Activated naive CD4-positive, alpha-beta T cell (primary cell): ENCODE measurements at places on chromosomes 5 and 9.
A peak's percentile ranks its signal among the peaks of the same experiment; 100 is the strongest.

GRCh38 chr9:134396825-134397224 is 70.6 kb downstream of the RXRA start:
- peak; percentile 32 for DNase-seq

GRCh38 chr9:16950051-16950450 is 79.6 kb upstream of the BNC2 start:
- no peak for DNase-seq

DNA sequence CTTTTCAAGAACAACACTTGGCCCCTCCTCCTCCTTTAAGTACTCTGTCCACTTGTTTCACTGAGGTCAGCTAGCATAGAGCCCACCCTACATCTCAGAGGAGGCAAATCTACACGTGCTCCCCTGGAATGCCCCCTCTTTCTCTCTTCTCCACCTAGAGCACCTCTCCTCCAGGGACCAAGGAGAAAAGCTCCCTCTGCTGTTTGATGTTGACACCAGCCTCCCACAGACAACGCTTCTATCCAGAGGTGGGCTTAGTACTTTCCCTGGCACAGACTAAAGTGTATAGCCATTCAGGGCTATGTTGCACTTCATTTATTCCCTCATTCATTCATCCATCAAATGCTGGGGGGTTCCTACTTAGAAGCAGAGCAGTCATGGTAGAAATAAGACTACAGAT is 68.2 kb upstream of the TAF1L start:
- no peak for DNase-seq

GRCh38 chr5:166166071-166166470 is 2125.4 kb upstream of the WWC1 start:
- no peak for DNase-seq

GRCh38 chr9:90288275-90288639 is 354.4 kb downstream of the DIRAS2 start:
- no peak for DNase-seq

DNA sequence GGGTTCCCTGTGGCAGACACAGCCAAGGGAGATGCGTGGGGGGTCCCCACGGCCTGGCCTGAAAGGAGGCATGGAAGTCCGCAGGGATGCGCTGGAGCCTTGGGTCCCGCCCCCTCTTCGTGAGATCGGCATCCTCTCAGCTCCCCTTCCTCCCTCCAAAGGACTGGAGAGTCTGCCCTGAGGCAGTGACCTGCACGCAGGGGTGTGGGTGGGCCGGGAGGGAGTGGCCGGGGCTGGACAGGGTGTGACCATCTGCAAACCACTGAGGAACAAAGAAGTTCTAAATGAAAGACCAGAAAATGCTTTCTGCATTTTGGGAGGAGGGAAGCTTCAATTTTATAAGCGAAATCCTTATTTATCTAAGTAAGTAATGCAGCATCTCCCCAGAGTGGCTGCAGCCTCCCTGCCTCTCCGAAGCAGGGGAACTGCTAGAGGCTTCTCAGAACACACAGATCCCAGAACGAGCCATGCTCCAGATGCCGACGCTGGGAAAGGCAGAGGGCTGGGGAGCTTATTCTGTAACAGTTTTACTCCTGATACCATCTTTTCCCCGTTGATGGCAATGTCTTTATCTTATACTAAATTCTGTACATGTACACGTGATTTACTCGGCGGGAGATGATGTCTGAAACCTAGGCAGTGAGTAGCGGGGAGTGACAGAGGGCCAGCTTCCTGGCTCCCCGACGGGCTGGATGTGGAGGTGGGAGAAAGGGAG is 221.7 kb downstream of the FANCC start:
- DNase-seq: no peak

DNA sequence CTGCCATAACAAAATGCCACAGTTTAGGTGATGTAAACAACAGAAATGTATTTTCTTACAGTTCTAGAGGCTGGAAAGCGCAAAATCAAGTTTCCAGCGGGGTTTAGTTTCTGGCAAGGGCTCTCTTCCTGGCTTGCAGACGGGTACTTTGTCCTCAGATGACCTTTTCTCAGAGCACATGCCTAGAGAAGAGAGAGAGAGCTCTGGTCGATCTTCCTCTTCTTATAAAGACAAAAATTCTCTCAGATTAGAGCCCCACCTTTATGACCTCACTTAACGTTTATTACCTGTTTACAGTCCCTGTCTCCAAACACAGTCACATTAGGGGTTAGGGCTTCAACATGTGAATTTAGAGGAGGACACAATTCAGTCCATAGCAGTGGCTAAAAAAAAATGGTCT is 119.7 kb downstream of the CETN3 start:
- DNase-seq: no peak

GRCh38 chr9:87546704-87547103 is 49.0 kb downstream of the DAPK1 start:
- no peak for DNase-seq

GRCh38 chr9:89458768-89459496 is 39.0 kb downstream of the SEMA4D start:
- no peak for DNase-seq

DNA sequence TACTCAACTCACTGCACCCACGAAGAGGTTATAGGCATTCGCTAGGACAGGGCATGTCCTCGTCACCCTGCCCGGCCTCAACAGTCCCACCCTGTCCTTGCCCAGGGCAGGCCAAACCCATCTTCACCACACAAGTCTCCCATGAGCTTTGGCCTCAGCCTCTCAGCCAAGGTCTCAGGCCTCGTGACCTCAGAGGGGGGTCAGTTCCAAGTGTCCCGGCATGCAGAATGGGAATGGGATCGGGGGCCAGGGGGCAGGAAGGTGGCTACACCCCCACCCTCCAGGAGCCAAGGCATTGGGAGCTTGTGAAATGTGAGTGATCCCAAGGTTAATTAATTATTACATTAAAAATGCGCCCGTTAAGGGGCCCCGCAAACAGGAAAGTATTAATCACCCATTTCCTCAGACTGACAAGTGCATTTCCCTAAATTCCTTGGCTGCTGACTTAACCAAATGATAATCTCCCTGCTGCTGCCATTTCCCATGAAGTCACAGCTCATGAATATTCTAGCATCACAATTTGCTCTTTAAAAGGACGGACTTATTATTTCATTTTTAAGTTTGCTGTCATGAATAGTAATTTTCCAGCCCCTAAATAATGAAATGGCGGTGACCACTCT is 8.0 kb upstream of the UBAC1 start:
- DNase-seq: no peak

DNA sequence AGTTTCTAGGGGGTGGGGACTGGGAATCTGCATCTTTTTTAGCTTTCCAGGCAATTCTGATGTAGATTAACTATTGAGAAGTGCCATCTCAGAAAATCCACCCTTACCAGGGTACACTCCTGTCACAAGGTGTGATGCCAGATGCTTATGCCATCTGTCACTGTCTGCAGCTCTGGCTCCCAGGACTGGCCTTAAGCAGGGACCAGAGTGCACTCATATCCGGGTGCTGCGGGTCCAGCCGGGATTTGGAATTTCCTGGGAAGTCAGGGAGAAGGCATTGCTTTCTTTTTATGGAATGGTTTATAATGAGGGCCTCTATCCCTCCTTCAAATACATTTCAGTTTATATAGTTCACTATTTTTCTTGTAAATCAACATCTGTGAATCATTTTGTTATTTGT is 92.6 kb downstream of the TMEM174 start:
- DNase-seq: no peak

- DNase-seq: no peak
Measured at GRCh38 chr9:38358390-38359296, 33.9 kb upstream of the ALDH1B1 start.

DNA sequence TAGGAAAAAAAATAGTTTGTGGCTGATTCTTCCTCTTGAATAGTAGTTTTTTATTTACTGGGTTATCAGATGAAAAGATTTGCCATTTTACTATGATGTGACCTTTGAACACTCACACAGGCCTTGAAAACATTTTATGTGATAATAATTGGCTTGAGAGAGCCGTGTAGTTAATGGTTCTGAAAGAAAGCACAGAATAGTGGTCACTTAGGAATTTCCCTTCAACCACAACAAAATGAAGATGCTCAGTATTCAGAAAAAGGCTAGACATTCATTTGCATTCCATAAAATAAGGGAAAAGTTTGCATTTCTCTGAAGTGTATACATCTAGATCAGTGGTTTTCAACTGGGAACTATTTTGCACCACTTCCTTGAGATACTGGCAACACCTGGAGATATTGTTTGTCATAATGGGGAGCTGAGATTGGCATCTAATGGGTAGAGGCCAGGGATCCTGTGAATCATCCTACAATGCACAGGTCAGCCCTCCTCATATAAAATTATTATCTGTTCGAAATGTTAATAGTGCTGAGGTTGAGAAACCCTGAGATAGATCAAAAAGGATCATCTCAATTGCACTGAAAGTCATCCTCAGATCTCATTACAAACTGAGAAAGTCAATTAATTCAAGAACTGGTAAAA is 446.4 kb upstream of the CCNG1 start:
- no peak for DNase-seq
